ENCODE measurements at places on chromosomes 13 and 19.

DNA sequence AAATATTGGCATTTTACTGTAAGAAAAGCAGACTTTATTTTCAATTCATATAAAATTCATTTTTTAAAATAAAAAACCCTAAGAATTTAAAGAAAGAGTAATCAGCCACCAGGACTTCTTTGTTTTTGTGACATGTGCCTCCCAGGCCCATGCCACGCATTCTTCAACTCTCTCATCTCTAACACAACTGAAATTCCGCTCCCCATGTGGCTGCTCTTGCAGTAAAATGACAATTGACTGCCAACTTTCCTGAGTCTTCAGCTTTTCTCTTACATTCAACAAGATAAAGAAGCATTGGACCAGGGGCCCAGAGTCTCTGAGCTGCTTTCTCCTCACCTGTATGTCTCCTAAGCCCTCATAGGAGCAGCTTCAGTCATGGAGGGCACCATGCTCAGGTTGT is 372.1 kb downstream of the UQCRFS1 start:
- DNase-seq, result no peak

DNA sequence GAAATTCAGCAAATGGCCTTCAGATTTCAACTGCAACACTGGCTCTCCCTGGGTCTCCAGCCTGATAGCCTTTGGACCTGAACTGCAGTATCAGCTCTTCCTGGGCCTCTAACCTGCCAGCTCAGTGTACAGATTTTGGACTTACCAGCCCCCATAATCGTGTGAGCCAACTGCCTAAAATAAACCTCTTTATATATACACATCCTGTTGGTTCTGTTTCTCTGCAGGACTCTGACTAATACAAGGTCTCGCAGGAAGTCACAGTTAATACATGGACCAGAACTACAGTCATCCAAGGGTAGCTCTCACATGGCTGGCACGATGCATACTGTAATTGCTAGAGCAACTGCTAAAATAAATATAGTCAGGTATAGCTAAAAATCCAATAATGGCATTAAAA is 85.1 kb downstream of the KATNAL1 start:
- no peak for DNase-seq

GRCh38 chr19:16564842-16565241 is 7.4 kb downstream of the SLC35E1 start:
- no peak for DNase-seq

DNA sequence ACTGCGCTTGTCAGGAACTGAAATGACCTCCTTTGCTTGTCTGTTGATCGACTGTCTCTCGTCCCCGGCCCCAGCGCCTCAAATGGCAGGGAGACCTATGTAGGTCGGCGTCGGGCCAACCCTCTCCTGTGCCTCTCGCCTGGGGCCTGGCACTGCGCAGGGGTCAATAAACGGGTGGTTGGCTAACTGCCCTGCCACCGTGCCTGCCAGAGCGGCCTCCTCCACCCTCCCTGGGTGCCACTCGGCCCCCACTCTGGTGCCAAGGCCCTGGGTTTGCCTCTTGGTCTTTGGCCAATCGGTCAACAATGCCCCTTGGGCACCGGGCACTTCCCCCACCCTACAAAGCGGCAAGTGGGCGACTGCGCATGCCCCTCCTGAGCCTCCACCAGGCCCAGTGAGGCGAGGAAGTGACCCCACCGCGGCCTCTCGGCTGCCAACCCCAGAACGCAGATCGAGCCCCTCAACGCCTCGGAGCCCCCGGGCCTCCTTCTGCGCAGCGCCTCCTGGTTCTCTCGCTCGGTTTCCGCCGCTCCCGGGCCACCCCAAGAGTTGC is 1.1 kb downstream of the KEAP1 start:
- DNase-seq, result peak; percentile 32

DNA sequence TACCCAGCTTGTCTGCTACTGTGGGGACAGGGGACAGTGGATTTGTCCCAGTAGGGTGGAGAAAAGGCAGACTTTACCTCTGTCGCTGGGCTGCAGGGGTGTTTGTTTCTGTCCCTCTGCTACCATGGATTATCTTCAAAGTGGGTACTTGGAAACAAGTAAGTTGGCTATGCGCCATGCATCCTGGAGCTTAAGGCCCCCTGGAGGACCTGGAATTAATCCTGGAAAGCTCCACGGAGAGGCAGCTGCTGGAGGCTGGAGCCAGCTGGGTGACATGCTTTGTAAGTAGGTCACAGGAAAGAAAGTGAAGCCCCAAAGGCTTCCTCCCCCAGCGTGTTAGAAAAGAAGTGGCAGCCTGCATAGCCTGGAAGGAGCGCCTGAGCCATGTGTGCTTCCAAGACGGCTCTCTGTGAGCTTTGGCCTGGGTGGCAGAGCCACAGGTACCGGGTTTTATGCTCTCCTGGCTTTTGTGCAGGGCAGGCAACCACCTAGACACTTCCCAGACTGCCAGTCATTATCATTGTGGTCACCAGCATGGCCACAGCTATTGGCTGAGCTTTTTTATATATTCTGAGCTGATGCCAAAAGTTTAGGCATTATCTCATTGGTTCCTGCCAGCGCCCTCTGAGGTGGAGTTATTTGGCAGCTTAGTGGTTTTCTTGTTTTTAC is 9.5 kb downstream of the B3GLCT start:
- peak; percentile 18 for DNase-seq

GRCh38 chr13:41457589-41458186 is 338 bp downstream of the RGCC start:
- DNase-seq, result no peak

GRCh38 chr19:41529484-41530183 is 46.3 kb upstream of the CEACAM21 start:
- DNase-seq, result no peak

- DNase-seq, result no peak
These were observed 39.5 kb upstream of the F7 start for GRCh38 chr13:113066142-113066455.

DNA sequence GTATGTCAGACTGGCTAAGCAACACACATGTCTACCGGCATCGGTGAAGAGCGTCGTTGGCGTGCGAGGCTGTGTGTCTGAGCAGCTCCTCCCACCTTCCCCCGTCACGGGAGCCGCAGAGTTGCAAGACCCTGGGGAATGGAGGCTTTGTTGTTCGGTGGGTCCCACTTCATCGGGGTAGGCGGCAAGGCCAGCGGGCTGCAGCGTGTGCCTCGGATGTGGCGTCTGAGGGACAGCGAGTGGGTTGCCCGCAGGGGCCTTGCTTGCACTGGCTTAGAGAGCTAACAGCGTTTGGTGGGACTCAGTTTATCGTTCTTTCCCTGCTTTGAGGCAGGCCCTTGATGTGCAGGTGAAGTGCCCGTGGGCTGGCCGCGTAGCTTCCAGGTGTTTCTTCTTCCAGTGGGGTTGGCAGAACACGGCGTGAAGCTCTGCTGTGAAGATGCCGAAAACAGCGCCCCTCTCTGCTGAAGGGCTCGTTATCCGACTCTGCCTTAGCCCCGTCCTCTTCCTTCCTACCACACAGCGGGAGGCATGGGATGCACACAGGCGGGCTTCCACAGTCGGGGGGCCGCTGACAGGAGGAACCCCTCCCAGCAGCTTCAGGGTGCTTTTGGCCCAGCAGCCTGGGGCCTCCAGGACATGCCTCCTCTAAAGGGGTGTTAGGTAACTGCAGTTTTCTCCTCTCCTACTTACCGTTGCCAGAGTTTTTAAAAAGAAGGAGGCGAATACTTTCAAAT is 85.2 kb downstream of the ATP11A start:
- no peak for DNase-seq

GRCh38 chr19:55541091-55541490 is 4.2 kb upstream of the SBK2 start:
- no peak for DNase-seq

DNA sequence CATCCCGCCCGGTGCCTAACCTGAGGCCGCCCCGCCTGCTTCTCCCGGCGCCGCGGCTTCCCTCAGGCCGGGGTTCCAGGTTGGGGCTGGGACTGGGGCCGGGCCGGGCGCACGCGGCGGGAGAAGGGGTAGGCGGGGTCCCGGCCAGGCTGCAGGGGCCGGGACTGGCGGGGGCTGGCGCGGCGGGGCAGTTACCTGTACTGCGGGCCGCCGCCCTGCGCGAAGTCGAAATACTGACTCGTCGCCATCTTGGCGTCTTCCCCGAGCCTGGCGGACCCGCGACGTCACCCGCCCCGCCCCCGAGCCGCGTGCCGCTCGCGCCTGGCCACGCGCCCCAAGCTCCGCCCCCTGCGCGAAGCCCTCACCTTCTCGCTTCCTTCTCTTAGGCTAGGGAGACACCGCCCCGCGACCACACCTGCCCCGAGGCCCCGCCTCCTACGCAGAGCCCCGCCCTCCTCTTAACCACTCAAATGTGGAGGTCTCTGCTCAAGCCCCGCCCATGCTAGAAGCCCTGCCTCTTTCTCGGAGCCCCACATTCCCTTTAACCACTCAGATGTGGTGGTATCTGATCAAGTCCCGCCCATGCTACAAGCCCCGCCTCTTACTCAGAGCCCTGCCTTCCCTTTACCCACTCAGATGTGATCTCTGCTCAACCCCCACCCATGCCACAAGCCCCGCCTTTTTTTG is at the start of gene ZFR2:
Gene ZFR2, minus strand, starts transcription at position 269 of the 687 bp plus-strand sequence. Its CDS starts 21 bp downstream, at position 248.
- DNase-seq, result peak; percentile 19

DNA sequence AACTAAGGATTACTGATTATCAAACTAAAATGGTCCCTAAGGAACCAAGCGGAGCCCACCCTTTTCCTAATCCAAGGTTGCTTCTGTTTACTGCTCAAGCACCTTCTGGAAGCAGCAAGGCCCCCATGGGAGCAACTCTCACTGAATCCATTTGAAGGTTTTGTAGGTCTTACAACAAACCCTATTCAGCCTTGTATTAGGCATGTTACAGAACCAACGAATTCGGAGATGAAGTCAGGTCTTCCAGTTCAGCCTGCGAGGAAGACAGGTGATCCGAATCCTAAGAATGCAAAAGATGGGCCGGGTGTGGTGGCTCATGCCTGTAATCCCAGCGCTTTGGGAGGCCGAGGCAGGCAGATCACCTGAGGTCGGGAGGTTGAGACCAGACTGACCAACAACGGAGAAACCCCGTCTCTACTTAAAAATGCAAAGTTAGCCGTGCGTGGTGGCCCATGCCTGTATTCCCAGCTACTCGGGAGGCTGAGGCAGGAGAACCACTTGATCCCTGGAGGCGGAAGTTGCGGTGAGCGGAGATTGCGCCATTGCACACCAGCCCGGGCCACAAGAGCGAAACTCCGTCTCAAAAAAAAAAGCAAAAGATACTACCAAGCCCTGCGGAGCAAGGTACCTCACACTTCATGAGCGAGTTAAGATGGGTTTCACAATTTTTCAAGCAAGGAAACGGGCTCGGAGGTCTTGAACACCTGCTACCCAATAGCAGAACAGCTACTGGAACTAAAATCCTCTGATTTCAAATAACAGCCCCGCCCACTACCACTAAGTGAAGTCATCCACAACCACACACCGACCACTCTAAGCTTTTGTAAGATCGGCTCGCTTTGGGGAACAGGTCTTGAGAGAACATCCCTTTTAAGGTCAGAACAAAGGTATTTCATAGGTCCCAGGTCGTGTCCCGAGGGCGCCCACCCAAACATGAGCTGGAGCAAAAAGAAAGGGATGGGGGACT is 609 bp downstream of the ZAR1L start:
- peak; percentile 79 for DNase-seq

DNA sequence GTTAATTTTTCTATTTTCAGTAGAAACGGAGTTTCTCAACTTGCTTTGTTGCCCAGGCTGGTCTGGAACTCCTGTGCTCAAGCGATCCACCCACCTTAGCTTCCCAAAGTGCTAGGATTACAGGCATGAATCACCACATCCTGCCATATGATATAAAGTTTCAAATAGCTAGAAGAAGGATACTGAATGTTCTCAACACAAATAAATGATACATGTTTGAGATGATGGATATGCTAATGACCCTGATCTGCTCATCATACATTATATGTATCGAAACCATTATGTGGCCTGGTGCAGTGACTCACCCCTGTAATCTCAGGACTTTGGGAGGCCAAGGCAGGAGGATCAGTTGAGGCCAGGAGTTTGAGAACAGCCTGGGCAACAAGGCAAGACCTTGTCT is 11.5 kb downstream of the CIB3 start:
- DNase-seq, result no peak

DNA sequence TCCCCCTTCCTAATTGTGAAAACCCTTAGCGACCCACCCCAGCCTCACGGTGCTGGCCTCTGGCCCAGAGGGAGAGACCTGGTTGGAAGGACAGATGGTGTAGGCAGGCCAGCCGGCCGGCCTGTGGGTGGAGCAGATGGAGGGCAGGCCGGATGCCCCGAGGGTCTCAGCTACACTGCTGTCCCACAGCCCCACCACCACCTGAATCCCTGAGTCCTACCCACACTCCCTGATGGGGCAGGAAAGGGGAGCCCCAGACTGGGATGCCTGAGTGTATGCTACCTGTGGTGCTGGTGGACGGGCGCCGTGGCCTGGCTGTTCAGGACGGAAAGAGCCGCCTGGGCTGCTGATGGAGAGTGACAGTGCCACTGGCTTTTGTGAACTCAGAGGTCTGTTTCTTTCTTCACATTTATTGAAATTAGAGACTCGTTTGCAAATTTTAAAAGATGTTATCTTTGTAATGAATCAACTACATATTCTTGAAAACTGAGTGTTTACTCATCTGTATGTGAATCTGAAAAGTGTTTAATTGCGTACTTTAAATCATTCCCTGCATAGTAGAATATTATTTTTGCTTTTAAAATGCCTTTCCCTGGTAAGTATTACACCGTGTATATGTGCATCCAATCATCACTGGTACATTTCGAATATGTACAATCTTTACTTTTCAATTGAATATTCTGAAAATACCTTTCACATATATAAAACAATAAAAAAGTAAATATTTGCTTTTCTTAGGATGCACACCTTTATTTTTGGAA is 35.7 kb downstream of the TFDP1 start:
- no peak for DNase-seq

DNA sequence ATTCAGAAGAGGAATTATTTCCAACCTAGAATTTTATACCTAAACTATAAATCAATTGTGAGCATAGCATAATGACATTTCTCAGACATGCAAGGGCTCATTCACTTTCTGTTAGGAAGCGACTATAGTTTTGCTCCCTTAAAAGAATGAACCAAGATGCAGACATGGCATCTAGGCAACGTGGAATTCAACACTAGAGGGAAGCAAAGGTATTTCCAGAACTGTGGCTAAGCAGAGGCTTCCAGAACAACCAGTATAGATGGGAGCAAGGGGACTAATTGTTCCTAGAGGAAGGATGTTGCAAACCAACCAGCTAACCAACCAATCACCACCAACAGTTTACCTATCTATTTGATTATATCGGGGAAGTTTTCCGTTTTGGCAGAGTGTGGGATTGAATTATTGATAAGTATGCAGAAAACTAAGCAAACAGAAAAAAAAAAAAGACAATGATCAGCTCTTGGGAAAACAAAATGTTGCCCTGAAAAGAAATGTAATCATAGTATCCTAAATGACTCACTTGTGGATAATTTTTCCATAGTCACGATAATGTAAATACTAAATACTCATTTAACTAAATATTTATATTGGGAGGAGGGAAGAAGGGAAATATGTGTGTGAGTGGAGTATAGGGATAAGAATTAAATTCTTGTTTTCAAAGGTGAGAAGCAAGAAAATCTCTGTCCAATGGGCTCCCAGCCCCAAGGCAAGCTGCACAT is 21.1 kb downstream of the ARL11 start:
- no peak for DNase-seq
